H9 (cell line): ENCODE measurements at places on chromosomes 5 and 9. TPM values are rescaled to one million over a fixed set of nuclear protein-coding genes. Genes with fewer than 3 reads are reported as not detected.

DNA sequence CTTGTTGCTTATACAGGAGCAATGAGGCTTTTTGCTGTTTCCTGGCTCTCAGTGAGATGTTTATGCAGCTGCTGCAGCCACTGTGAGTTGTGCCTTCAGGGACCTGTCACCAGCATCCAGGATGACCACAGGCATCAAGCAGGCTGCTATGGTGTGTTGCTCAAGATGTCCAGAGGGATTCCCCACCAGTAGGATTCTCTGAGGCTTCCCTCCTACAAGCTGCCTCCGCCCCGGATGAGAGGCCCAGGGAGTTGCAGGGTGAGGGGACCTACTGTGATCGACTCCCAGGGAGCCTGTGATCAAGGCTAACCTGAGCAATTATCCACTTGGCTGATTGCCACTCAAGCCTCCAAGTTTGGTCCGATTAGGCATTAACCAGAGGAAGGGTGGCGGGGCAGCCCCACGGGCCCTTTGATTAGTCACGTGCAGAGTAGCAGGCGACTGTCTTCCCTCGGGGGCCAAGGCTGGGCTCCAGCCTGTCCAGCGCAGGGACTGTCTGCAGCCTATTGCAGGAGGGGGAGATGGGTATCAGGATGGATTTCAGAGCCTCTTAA is 1.8 kb upstream of the FAT2 start:
- DNase-seq = no peak

The DHFR gene
- 70.6 and 72.2 TPM in 2 replicates for total RNA-seq

- DNase-seq = no peak
Observed at GRCh38 chr5:108556441-108557145, 174.7 kb upstream of the FBXL17 start.

DNA sequence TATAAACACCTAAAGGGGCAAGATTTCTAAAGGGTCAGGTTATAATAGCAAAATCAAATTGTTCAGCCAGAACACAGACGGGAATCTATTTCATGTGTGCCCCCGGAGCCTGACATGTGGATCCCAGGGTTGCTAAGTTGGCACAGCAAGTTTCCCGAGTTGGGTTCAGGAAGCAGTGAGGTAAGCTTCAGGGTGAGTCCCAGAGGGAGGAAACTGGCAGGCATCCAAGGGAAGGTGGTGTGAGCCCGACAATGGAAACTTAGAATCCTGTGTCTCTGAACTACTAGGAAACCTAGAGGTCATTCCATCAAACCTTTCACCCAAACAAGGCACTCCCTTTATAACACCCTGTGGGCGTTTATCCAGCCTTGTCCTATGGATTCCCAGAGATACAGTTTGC is 98.4 kb downstream of the ADRB2 start:
- DNase-seq = no peak

DNA sequence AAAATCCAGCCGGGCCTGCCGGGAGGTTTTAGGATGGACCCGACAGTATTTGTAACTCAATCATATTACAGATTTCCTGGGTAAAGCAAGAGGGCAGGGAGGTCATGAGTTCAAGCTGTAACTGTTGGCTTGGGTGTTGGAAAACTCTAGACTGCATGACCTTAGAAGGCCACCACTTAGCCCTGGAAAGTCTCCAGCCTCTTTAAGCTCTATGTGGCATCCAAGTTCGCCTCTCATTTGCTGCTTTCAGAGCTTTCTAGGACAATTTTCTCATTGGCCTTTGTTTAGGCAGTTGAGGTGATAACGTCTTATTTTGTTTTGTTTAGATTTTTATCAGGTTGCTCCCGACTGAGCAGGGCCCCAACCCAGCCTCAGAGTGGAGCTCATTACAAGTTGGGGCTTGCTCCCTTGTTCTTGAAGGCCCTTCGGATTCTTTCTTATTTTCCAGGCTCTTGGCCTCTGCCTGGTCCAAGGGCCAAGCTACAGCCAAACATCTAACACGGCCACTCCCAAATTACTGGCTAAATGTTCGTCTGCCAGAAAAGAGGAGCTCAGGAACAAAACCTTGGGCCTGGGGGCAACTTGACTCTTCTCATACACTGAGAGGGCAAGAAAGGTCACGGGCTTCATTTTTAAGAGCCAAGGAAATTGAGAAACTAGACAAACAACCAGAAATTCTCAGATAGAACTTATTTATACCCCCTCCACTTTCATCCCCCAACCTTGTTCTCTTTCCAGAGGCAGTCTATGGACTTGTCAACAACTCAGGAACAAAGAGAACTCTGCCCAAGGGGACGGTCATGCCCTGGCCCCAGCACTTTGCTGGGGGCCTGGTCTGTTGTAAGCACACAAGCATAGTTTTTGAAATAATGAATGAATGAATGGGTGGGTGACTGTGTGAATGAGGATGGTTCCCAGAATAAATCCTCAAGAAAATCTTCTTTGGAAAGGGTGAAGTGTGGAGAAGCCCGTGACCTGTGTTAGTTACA is 526.9 kb downstream of the BNC2 start:
- no peak for DNase-seq

The GPR151 gene
- total RNA-seq = not detected in 2 replicates

The KDM4C gene
- total RNA-seq = 21.0 and 24.0 TPM in 2 replicates
